ENCODE measurements at places on chromosomes 1 and 21.

DNA sequence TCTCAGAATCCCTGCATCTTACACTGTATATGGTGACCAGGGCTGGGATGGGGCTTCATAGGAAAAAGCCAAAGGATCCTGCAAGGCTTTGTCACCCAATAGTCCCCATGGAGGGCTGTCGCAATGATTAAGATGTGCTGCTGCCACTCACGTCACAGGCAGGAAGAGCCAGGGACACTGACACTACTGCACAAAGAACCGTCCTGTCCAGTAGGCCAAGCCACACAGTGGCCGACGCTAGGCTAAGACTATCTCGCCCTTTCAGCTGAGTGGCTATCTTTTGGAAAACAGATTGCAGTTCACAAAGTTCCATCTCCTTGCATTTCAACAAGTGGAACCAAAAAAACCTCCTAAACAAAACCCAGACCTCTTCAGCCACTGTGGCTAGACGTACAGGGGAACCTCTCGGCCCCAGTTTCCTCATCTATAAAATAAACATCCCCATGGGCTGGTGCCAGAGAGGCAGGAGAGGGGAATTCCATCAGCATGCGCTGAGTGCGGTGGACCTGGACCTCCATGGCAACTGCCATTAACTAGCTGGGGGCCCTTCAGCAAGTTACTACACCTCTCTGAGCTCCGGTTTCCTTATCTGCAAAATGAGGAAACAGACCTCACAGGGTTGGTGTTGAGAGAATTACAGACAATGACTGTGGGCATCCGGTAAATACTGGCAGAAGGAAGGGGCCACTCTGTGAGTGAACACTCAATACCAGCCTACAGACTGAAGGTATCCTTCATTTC lies 8.7 kb downstream of the CAPZB start:
- DNase-seq = peak; percentile 43

DNA sequence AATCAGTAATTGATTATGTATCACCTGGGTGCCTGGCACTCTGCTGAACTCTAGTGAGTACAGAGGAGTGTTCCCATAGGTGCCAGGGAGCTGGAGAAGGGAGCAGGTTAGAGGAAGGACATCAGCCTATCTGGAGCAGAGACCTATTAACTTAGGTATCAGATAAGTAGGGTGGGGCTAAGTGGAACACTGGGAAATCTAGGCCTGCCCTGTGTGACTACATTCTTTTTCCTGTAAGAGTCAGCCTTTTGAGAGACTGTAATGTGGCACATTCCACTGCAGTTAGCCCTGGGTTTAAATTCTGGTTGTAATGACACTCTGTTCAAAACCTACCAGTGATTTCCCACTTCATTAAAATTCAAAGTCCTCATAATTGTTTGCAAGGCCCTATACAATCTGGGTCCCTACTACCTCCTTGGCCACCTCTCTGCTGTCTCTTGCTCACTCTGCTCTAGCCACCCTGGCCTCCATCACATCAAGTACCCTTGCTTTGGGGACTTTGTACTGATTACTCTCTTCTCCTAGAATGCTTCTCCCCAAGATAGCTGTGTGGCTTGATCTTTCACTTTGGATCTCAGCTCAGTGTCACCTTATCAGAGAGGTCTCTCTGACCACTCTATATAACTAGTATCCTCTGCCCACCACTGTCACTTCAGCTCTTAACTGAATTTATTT lies 12.9 kb downstream of the STX12 start:
- DNase-seq = no peak

DNA sequence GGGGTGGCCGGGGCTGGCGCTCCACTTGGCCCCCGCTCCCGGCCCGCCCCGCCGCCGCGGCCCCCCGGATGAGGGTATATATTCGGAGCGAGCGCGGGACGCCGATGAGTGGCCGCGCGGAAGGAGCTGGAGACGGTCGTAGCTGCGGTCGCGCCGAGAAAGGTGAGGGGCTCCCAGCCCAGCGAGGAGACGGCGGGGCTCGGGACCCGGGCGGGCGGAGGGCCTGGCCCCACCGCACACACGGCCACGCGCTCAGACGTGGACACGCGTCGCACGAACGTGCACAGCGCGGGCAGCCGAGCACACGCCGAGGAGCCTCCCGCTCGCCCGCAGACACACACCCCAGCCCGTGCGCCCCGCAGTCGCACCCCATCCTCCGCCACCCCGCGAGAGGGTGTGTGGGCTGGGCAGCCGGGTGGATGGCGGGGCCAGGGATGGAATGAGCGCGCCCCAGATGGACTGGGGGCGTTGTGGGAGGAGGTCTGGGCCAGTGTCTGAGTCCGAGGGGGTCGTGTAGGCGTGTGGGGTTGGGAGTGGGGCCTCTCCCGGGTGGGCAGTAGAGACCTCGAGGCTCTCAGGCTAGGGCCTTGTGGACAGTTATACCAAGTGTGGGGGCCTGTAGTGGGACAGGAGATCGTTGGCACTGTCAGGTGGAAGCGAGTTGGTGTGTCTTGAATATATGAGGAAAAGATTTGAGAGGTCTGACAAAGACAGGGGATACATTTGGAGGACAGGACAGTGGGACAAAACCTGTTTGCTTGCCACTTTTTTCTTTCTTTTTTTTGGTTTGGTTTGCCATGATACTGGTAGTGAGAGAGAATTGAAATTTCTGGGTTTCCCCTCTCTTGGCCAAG lies at the start of gene UAP1:
Gene UAP1, plus strand, starts transcription at position 107 of the 854 bp plus-strand sequence. CDS start 4,347 bp downstream, outside the sequence.
- no peak for DNase-seq

GRCh38 chr1:47201179-47201578 lies 11.3 kb upstream of the PDZK1IP1 start:
- DNase-seq = no peak

GRCh38 chr1:163450986-163451385 lies 129.2 kb downstream of the NUF2 start:
- DNase-seq = no peak

DNA sequence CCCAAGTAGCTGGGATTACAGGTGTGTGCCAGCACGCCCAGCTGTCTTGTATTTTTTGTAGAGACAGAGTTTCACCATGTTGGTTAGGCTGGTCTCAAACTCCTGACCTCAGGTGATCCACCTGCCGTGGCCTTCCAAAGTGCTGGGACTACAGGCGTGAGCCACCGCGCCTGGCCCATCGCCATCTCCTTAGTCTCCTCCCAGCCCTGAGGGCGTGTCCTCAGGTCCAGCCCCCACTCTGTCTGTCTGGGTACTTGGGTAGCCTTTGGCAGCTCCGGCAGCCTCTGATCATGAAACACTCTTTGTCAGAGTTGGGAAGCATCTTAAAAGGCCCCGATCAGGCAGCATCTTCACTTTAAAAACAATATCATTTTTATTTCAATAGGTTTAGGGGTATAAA lies 90.3 kb upstream of the DISP3 start:
- no peak for DNase-seq

DNA sequence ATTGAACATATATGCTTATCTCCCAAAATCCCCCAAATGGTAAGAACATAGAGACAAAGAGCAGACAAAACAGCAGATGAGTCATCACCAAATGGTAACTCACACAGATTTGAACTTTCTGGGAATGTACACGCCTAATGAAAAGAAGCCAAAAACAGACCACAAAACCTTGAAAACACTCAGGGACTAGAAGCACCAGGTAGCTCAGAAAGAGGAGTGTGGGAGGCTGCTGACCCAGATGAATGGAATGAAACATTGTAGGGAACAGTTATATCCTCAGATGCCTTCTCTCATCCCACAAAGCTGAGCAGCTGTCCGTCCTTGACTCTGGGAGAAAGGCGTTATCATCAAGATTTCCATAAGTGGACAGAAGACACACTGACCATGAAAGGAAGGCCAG lies 307.0 kb upstream of the USP25 start:
- no peak for DNase-seq

- peak; percentile 24 for DNase-seq
Observed at GRCh38 chr21:15804247-15805005, 74.6 kb downstream of the USP25 start.

DNA sequence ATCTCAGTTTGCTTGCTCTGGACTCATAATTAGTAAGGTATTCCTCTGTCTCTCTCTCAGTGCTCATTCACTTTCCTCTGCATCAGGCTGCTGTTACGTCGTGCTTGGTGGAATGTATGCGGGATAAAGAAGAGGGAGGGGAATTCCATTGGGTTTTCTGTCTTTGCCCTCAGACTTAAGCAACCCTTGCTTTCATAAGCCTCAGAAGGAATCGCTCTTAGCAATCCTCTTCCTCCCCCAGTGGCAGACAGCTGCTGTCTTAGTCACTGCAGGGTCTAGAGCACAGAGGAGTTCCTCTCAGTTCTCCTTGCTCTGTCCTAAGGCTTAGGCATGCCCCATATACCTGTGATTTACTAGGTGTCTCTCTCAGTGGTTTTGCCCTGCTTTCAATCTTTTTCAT lies 19.1 kb upstream of the NTMT2 start:
- DNase-seq = peak; percentile 37

- DNase-seq = no peak
Observed at GRCh38 chr21:42660118-42660470, 6.7 kb downstream of the PDE9A start.

GRCh38 chr1:7941437-7941793 lies 776 bp upstream of the TNFRSF9 start:
- DNase-seq = peak; percentile 75

- DNase-seq = no peak
Observed at GRCh38 chr1:68113966-68114365, 63.5 kb upstream of the DIRAS3 start.

DNA sequence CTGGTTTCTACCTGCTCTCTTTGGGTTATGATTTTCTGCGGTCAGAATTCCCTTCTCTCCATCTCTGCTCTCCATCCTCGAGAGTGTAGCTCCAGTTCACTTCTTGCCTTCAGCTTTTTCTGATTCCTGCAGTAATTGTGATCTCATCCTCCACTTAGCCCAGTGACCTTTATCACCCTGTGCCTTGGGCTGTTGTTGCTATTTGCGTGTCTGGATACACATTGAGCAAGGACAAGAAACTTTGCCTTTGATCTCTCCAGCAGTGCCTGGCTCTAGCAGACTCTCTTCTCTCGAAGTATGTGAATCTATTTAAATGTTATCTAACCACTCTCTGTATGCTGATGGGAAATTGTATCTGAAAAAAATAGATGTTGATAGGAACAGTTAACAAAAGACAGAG lies 76.4 kb upstream of the MARK1 start:
- no peak for DNase-seq
